GM18507 (cell line): ENCODE measurements at places on chromosomes 3 and 15.

DNA sequence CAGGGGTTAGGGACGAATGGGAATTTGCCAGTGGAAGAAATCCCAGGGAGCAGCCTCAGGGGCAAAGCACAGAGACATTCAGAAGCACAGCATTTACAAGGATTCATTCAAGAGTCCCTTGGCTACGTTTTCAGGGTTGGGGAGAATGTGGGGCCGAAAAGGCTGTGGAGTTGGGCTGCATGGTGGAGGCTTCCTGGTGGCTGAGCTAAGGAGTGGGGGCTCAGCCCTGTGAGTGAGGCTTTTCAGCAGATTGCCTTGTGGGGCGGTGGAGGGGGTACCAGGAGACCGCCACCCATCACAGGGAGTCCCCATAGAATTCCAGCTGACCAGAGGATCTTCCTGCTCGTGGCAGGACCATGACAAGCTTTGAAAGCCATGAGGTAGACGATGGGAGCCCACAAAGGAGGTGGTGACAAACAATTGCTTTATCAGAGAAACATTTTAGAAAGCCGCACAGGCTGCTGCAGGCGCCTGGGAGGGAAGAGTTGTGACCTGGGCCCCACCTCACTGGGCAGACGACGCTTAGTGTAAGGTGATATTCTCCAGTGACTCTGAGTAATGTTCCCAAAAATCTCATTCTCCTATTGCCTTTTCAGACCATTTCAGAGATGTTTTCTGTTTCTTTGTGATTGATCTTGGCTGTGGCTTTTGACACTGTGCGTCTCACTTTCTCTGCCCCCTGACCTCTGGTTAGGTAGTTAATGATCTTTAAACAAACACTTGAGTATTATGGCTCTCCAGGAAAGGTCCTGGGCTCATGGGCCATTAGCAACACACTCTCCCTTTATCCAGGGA lies 128.0 kb downstream of the DNAJB8 start:
- DNase-seq: no peak

DNA sequence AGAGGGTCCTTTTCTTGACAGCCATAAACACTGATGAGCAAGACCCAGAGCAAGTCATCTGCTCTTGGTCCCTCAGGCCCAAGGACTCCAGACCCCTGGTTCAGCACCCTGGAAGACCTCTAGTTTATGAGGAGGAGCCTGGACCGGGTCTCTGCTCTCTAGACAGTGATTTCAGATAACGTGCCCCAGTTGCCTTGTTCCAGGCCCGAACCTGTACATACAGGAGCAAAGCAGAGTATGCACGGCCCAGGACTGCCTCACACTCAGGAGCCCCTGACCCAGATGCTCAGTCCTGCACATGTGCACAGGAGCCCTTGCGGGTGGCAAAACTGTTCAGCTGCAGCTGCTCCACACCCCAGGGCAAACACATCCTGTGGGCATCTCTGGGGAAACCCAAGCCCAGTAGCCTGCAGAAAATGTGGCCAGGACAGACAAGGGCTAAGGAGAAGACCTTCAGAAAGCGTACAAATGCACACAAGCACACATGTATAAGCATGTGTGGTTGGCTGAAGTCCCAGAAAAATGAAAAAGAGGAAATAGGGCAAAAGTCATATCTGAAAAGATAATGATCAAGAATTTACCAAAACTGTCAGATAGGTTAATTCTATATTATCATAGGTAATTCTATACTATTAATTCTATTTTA lies 59.9 kb upstream of the CORO2B start:
- DNase-seq: no peak

DNA sequence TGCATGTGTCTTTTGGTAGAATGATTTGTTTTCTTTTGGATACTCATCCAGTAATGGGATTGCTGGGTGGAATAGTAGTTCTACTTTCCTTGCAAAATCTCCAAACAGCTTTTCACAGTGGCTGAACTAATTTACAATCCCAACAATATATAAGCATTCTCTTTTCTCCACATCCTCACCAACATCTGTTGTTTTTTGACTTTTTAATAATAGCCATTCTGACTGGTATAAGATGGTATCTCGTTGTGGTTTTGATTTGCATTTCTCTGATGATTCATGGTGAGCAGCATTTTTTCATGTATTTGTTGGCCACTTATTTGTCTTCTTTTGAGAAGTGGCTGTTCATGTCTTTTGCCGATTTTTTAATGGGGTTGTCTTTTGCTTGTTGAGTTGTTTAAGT lies 55.8 kb downstream of the ST8SIA2 start:
- DNase-seq: no peak

- no peak for DNase-seq
Measured at GRCh38 chr15:94229591-94230369, 1.6 kb upstream of the MCTP2 start.

DNA sequence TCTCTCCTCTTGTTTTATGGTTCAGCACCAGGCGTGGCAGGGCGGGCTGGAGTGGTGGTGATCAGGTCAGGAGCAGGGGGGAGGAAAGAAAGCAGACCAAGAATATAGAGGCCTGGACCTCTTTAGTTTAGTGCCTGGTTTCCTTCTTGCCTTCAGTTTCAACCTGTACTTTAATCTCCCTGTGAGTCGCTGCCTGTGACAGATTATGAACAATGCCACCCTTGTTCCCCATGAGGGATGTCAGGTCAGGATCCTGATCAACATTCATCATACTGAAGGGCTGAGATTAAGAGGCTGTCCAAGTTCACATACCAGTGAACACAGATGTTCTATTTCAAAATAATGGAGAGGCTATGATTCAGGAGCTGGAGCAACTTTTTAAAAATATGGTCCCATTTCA lies 11.4 kb downstream of the ENTPD3 start:
- DNase-seq: no peak

GRCh38 chr3:34388830-34389229 lies 590.4 kb downstream of the PDCD6IP start:
- DNase-seq: no peak
